ENCODE measurements at places on chromosomes 5 and 9.

DNA sequence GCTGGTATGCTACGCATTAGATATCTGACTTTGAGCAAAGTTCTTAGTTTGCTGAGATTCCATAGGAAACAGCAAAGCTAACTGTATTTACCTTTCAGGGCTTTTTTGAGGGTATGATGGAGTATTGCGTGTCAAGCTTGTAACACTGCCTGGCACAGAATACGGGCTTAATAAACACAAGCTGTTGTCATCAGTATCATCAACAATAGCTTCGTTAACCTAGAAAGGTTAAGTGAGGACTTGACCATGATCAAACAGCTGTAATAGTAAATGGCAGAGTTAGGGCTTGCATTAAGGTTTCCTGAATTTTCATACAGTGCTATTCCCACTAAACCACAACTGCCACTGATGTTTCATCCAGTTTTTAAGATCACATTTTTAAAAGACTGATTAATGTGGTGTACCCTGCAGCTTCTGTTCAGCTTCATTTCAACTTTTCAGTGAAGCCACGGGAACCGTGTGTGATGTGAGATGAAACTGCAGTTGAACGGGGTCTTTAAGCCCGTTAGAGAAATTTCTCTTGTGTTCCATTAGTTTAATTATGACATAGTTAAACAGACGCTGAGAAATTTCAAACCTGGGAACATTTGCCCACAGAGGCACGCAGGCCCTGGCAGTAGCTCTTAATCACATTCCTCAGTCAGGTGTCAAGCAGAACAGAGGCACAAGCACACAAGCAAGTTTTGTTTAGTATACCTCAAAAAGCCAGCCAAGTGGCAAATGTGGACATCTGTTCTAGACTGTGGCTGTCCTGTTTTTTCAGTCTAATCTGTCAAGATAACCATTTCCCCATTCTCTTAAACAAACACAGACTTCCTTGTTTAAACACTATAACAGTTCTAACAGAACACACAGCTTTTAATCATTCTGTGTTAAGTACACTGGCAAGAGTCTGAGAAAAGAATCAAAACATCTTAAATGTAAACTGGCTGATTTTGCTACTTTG, 147.1 kb downstream of the ZNF608 start:
- DNase-seq: no peak

DNA sequence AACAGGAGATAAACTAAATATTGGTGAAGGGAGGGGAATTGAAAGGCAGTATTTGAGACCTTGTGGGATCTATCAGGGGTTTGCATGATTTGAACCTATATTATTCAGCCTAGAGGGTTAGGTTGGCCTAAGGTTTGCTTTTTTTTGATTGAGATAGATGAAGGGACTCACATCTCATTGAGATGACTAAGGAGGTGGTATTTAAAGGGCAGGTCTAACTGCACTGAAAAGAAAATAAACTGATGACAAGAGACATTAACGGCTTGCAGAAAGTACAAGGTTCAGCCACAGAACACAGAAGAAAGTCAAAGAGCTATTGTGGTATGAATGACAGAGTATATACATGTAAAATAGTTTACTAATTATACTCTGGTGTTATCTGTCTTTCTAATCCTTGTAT, 412.7 kb downstream of the CDH10 start:
- no peak for DNase-seq

DNA sequence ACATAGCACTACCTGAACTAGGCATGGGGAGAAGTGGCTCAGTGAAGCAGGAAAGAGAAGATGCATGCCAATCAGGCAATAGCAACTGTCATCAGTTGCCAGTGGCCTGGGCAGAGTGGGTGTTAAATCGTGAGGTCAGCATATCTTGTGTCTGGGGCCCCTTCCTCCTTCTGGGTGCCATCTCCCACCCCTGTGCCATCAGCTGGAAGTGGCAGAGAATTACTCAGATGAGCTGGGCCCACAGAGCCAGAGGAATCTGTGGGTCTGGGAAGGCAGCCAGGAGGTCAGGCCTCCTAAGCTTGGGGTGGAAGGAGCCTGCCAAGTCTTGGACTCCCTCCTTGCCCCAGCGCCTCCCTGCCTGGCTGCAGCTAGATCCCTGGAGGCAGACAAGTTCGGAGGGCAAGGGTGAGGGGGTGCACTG, 66.5 kb downstream of the GALNT12 start:
- DNase-seq: no peak

GRCh38 chr5:74409712-74410111, 230.8 kb downstream of the ENC1 start:
- DNase-seq: no peak
